ENCODE measurements at places on chromosomes 5 and 9.

DNA sequence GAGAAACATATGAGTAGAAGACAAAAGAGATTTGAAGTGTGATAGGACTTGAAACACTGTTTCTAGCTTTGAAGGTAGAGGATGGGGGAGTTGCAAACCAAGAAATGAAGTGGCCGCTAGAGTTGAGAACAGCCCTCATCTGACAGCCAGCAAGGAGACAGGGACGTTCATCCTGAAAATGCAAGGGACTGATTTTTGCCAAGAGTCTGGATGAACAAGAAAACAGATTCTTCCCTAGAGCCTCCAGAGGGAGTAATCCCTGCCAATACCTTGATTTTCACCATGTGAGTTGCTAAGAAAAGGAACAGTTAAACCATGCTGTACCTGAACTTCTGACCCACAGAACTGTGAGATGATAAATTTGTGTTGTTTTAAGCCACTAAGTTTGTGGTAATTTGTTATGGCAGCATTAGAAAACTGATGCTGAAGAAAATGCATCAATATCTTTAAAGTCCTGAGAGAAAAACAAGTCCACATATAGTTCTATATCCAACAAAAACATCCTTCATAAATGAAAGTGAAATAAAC lies 154.0 kb upstream of the ADAMTSL1 start:
- no peak for DNase-seq

DNA sequence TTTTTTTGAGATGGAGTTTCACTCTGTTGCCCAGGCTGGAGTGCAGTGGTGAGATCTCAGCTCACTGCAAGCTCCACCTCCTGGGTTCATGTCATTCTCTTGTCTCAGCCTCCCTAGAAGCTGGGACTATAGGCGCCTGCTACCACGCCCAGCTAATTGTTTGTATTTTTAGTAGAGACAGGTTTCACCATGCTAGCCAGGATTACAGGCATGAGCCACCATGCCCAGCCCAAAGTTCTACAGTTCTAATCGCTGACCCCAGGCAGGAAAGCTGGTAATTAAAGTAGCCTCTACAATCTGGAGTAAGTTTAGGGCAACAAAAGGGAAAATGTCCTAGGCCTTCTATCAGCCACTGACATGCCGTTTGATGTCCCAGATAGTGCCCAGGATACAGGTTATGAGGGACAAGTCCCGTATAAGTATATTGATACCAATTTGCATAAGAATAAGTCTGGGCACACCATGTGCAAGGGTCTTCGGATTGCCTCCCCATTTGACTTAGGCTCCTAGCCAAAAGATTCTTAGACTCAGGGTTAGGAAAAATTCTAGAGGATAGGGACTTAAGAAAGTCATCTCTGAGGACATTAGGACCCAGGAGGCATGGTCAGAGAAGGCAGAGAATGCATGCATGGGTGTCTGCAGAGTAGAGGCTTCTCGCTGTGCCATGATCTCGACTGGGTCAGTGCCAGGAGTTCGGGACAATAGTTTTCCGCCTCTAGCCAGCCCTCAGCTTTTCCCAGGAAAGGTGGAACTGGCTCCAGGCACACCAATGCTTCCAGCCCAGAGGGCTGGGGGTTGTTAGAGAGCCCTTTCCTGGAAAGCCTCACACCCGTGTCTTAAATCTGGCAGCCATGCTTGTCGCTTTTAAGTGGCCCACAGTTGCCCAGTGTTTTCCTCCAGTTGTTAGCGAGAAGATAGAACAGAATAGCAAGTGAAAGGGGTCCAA lies 1111.1 kb downstream of the TAF11L14 start:
- no peak for DNase-seq

GRCh38 chr9:123437201-123437600 lies 81.2 kb downstream of the CRB2 start:
- no peak for DNase-seq

GRCh38 chr5:124628721-124629596 lies 117.5 kb downstream of the ZNF608 start:
- DNase-seq, result no peak

DNA sequence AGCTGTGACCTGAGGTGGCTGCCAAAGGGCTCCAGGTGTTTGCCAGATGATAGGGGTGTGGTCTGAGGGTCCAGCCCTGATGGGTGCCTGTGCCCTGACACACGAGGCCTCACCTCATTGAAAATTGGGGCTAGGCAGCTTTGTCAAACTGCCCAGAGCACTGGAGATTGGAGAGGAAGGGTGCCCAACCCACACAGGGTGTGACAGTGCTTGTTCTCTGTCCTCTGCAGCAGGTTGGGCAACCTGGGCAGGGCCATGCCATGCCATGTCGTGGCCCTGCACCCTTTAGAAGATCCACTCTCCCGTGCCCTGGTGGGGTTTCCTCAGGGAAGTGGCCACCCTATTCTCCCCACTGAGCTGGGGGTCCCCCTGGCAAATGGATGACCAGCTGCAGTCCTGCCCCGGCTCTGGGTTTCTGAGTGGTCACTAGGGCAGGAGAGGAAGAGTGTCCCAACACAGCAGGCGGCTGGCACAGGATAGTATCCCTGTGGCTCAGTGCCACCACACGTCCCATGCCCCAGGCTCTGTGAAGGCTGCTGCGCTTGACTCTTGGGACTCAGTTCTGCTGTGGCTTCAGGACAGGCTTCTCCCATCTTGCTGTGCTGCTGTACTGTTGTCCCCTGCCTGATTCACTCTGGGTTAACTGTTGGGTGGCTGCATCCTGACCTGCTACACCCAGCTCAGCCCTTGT lies 100.8 kb upstream of the PITX1 start:
- DNase-seq, result no peak

DNA sequence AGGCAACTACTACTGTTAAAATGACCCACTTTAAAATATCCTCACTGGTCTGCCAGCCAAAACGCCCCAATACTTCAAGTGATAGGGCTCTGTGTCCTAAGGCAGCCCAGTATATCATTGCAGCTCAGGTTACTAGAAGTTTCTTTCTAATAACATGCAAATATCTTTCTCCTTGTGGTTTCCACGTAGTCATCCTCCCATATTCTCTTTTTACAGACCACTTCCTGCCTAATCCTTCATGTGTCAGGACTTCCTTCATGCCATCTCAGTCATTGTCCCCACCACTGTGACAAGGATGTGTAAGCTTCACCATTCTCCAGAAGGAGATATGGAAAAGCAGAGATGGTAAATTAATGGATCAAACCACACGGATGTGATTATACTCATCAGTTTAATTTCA lies 813.7 kb downstream of the MAT2B start:
- DNase-seq, result no peak

- DNase-seq, result no peak
Observed at GRCh38 chr9:73539881-73540390, 388.3 kb downstream of the ANXA1 start.

GRCh38 chr9:78032730-78033457 lies 1.3 kb upstream of the GNAQ start:
- DNase-seq, result no peak

DNA sequence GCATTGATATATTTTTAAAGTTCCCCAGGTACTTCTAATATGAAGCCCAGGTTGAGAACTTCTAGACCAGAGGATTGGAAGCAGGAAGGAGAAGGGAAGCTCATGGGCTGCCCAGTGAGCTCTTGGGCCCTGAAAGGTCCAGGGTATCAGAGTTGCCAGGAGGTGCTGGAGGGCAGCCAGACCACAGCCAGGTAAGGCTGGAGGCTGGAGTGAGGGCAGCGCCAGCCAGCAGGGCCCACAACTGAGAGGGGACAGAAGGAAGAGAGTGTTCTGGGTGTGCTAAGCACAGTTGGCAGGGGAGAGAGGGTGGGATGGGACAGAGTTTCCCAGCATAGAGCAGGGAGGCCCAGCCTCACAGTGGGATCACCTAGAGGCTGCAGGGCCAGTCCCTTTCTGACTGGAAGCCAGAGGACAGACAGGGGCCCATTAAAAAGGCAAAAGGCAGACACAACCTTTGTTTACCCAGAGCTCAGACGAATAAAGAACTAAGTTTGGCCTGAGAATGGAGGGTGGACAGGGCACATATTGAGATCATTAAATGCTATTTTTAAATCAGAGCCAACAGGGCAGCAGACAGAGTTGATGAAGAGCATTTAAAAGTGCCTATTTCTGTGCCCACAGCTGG lies 94.9 kb downstream of the PDE8B start:
- no peak for DNase-seq

DNA sequence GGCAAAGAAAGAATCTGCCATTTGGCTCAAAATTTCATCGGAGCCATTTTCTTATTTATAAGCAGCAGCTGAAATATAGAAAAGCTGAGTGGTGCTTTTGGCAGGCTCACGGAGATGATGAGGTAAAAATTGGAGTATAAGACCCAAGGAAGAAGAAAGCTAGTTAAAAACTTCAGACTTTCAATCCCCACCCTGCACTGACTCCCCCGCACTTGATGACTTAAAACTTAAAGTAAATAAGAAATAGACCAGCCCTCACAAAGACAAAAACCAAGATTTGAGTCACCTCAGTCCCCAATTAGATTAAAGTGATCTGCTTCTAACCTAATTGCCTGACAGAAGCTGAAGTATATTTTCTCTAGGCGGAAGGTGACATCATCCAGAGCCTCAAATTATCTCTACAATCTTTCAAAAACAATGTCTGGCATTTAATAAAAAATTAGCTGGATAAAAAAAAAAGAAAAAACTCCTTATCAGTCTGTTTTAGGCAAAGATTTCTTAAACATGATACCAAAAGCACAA lies 124.0 kb upstream of the PJA2 start:
- no peak for DNase-seq

DNA sequence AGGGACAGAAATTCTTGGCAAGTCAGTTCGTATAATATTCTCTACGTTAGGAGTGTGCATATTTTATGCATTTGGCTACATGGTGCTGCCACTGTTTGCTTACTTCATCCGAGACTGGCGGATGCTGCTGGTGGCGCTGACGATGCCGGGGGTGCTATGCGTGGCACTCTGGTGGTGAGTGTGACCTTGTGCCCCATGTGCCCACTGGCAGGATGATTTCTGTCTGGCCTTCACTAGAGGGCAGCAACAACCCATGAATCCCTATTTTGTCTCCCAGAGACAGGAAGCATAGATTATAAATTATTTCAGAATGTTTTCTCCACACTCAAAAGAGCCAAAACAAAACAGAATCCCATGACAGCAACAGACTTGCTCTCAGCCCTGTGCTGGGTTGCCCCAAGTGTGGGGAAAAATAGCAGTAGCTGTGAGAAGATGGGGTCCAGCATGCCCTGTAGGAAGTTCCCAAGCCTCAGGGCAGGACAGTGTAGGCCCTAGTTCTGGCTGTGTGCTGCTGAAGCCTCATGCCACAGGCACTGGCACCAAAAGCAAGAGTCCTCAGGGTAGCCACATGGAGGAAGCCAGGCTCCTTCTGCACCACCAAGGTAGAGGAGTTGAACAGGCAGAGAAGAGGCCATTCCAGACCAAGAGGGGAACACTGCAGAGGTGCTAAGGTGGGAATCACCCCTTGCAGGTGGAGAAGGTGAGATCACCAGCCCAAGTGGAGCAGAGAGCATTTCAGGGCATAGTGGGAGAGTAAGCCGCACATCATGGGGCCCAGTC lies 16.0 kb downstream of the SLC22A5 start:
- peak; percentile 34 for DNase-seq

GRCh38 chr5:80255431-80255810 lies 427 bp downstream of the SERINC5 start:
- no peak for DNase-seq

DNA sequence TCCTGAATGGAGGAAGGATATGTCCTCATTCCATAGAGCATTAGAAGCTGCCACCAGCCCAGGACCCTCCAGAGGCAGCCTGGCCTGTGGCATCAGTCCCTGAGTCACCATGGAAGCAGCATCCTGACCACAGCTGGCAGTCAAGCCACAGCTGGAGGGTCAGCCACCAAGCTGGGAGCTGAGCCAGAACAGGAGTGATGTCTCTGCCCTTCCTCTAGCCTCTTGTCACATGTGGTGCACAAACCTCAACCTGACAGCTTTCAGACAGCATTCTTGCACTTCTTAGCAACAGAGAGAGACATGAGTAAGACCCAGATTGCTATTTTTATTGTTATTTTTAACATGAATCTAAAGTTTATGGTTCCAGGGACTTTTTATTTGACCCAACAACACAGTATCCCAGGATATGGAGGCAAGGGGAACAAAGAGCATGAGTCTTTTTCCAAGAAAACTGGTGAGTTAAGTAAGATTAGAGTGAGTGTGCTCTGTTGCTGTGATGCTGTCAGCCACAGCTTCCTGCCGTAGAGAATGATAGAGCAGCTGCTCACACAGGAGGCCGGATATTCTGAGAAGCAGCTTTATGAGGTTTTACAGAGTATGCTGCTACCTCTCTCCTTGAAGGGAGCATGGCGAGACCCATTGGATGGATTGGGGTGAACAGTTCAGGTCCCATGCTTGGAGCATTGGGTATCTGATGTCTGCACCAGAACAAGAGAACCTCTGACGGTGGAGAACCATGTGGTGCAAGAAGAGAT lies 13.0 kb upstream of the CYFIP2 start:
- no peak for DNase-seq

All from activated T-helper 1 cell treated with anti-CD3 and anti-CD28 coated beads, Interleukin-2, amount 50 U/mL, for 16 hours (primary cell).